Urinary bladder (tissue), 4 donors: ENCODE measurements at places on chromosomes 1 and 21. TPM values are rescaled to one million over a fixed set of nuclear protein-coding genes. Genes with fewer than 3 reads are reported as not detected.

The TCHHL1 gene
- not detected for polyA plus RNA-seq

The TMPRSS15 gene
- polyA plus RNA-seq: not detected

The SLC35F3 gene
- 0.04 TPM for polyA plus RNA-seq

The TTC34 gene
- 0.16 TPM for polyA plus RNA-seq

The JUN gene
- polyA plus RNA-seq: 615 TPM

The HDAC1 gene
- polyA plus RNA-seq: 73.6 TPM

The IL10 gene
- 2.2 TPM for polyA plus RNA-seq

The GFI1 gene
- 0.60 TPM for polyA plus RNA-seq

The TINAGL1 gene
- 155 TPM for polyA plus RNA-seq

The LRRC3 gene
- 4.1 TPM for polyA plus RNA-seq

The FMN2 gene
- polyA plus RNA-seq: 0.23 TPM

The TNFSF4 gene
- 1.1 TPM for polyA plus RNA-seq

The PRAMEF11 gene
- not detected for polyA plus RNA-seq

The IFNAR2 gene
- 17.5 TPM for polyA plus RNA-seq
